ENCODE measurements at places on chromosomes 1 and 21.

- DNase-seq: no peak
These were observed 39.2 kb downstream of the CNN3 start for GRCh38 chr1:94887603-94888171.

DNA sequence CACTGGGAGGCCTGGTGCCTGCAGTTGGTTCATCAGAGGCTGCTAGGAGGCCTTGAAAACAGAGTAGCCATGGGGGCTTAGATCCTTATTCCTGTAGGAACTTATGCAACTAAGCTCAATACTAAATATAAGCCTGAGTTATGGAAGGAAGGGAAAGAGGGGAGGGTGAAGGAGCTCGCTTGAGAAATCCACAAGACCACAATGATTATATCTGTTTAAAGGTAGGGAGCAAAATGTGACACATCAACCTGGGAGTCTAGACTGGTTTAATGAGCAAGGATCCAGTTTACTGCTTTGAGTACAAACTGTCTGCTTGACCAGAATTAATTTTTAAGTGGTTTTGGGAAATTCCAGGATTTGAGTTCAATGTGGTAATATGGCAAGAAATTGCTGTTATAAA is 20.4 kb upstream of the ANGPTL7 start:
- no peak for DNase-seq

DNA sequence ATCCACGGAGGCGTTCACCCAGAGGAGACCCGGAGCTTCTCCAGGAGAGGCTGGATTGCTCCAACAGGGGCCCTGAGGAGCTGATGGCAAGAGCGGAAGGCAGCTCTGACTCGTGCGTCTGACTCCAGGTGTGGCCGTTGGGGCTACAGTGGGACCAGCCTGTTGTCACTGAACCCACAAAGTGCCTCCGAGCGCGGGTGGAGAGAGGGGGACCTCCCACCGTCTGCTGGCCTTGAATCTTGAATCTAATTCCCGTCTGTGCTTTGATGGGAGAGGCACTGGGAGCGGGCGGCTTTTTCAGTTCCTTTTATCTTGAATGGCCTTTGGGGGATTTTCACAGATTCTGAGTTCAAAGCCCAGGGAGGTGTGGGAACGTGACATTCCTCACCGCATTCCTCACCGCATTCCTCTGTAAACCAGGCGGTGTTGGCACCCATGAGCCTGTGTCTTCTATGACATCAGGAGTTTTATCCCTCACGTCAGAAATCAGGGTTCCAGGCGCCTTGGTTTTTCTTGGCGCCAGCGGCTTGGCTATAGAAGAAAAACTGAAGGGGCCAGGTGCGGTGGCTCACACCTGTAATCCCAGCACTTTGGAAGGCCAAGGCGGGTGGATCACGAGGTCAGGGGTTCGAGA is 39.2 kb upstream of the COL18A1 start:
- DNase-seq: no peak

GRCh38 chr21:31383770-31384169 is 39.7 kb upstream of the TIAM1 start:
- DNase-seq: no peak

- DNase-seq: no peak
These were observed 17.0 kb downstream of the C1orf159 start for GRCh38 chr1:1098681-1099421.
